ENCODE measurements at places on chromosomes 13 and 19. TPM values are rescaled to one million over a fixed set of nuclear protein-coding genes. Genes with fewer than 3 reads are reported as not detected.

Gene FXYD7
- total RNA-seq = not detected

Gene LAIR2
- total RNA-seq = not detected

Gene SYDE1
- 4.0 TPM for total RNA-seq

Gene HRC
- total RNA-seq = not detected

Gene ZNF135
- not detected for total RNA-seq

Gene CCL25
- total RNA-seq = not detected

Gene CEACAM19
- total RNA-seq = 2.9 TPM
